IPS DF 19.7 (cell line): ENCODE measurements at places on chromosomes 3 and 15.

DNA sequence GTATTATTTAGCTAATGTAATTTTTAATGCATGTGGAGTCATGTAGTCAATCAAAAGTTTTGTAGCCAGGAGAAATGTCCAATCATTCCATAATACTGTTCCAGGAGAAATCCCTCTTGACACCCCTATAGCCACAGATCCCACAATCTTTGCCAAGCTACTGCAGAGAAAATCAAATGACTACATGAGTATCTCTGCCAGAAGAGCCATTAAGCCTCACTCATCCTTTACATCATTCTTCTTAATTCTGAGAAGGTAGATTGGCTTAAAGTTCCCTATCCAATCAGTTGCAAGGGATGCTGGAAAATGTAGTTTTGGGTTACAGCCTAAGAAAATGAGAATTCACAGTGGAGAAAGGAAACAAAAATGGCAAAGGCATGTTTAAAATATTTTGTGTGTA is 502.1 kb downstream of the ZBBX start:
- no peak for DNase-seq

GRCh38 chr15:42102646-42103235 is 8.4 kb upstream of the PLA2G4D start:
- DNase-seq, result no peak

- no peak for DNase-seq
Observed at GRCh38 chr3:97430601-97431000, 334.0 kb upstream of the ARL6 start.

GRCh38 chr15:91946581-91947292 is 93.2 kb downstream of the SLCO3A1 start:
- DNase-seq, result no peak

GRCh38 chr3:71070497-71071463 is 512.7 kb downstream of the FOXP1 start:
- no peak for DNase-seq

DNA sequence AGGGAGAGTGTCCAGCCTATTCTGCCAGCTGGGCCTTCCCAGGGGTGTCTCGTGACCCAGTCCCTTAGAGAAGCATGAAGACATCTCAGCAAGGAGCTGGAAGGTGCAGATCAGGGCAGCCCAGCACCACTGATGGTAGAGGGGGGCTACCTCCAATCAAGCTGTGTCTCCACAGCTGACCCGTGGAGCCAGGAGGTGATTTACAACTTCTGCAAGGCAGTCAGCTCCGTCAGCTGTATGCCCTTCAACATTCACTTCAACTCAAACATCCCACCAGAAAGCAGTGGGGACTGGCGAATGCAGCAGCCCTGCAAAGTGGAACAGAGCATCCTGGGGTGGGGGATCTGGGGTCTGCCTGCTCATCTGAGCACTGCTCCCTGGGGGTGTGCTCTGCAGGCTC is 32.6 kb upstream of the FRG2C start:
- DNase-seq, result no peak

DNA sequence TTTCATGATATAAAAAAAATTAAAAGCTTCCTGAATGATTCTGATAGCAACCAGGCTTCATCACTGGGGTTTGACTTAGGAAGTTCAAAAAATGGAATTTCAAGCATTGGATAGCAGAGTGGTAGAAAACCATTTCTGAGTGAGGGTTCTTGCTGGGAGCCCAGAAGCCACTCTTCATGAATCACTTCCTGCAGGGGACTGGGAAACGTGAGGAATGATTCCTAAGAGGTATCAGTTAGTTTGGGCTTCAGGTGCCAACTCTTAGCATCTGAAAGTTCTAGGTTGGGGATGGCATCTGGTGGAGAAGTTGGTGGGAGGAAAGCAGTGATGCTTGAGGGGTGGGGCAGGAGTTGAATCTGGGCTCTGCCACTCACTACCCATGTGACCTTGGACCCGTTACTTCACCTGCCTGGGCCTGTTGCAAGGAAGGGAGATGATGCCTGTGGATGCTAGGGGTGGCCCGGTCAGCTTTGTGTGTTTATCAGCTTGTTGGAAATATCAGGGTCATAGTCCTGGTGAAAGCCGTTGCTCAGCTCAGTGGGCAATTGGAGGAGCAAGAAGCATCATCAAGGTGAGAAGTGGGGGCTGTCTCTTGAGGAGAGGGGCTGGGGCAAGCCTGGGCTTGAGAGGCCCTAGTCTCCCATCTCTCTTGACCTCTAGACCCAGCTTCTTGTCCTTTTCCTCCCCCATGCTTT is 37.0 kb upstream of the TNFAIP8L3 start:
- DNase-seq, result no peak

GRCh38 chr3:43390255-43390588 is 103.9 kb downstream of the SNRK start:
- no peak for DNase-seq

DNA sequence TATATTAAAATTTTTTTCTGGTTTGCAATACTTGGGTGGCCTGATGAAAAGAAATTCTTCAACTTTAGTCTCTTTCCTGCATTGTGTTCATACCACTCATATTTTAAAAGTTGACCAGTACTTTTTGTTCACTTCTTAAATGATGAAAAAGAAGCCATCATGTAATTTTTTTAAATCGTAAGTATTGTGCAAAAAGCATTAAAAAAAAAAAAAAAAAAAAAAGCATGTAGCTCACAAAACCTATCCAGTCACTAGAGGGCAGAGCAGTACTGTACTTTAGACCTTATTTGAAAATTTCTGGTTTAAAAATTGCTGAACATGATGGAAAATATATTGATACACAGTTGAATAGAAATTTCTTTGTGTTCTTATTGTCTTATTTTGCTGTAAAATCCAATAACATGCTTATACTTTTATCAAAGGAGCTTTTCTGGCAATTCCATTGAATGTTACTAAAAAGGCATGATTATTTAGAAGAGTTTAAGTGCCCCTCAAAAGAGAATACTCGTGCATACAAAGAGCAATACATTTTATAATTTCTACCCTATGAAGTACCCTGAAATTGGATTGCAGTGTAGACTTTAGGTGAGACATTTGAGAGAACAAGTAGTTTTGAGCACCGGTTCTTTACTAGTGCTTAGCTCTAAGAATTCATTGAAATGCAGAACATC is 137.7 kb downstream of the BBX start:
- no peak for DNase-seq

- DNase-seq, result no peak
Observed at GRCh38 chr15:78927077-78927790, 17.6 kb downstream of the CTSH start.

DNA sequence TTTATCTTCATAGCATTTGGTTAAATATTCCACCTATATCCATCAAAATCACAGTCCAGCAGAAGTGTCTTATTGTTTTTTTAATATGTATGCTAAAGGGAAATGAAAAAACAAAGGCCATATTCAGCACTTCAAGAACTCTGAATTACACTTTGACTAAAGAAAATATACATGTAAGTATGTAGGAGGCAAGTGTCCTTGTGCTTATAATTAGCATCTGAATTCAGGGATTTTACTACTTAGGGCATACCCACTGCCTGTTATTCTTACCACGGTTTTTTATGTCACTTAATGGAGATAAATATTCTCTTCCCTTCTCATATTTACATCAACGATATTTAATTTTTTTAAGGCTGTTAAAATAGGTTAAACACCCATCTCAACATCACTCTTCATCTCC is 117.3 kb downstream of the TBC1D5 start:
- DNase-seq, result no peak

GRCh38 chr3:127072971-127073783 is 90.3 kb downstream of the PLXNA1 start:
- DNase-seq, result no peak

DNA sequence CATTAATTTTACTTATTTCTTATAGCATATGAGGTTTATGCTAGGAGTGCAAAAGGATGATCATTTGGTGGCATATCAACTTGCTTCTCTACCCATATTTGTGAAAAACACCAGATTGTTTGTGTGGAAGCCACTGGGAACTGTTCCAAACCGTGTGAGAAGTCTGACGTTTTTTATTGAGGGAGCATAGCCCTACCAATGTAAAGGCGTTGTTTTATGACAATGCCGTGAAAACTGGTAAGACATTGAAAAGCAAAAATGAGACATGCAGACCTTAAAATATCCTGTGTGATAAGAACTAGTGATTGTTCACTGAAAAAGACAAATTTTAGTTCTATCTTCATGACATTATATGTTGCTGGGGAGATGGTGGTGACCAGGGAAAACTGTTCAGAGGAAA is 87.8 kb downstream of the CHL1 start:
- no peak for DNase-seq

DNA sequence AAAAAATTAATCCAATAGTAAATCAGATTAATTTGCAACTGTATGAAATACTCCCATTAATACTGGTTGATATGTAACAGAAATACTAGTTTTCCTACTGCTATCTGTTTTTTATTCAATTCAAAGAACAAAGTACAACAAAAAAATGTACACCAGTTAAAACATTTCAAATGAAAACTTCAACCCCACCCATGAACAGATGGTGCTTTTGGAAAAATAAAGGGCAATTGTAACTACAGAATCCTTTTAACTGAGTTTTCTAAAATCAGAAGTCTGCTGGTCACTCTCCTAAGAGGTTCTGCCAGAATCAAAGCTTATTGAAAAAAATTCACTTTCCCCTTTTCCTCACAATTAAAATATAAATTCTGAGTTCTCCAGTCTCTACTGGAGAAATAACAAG is 34.3 kb downstream of the DENND6A start:
- no peak for DNase-seq

DNA sequence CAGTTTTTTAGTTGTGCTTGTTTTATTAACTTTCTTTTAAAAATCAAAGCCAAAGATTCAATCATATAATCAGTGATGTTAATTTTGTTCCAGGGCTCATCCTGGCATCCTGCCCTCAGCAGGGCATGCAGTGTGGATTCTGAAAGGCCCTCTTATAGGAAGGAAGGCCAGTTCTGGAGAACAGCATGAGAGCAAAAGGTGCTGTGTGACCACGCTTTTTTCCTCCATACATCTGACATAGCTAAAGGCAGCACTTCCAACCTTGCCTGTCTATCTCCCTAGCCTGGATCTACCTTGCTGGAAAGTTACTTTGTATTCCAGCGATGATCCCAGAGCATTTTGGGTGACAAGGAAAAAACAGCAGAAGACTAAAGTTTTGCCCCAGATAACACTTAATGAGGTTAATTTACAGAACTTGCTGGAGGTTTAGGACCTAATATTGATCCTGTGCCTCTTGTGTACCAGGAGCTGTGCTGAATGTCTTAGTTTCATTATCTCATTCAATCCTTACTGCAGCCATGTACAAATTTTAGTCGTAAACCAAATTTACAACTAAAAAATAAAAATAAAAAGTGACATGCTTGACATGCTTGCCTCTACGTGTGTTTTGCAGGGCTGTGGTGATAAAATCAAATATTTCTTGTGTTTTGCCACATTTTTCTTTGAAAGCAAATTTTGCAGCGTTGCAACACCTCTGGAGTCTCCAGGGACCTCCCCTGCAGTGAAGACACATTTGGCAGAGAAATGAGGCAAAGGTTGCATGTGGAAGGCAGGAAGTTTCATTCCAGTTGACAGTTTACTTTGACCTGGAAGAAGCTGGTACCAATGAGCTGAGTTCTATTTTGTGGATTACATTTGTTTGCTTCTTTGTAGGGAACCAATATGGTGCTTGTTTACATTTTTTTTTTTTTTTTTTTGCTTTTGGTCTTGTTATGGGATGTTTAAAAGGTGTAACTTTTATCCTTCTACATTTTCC is 13.2 kb downstream of the IL1RAP start:
- DNase-seq, result no peak

DNA sequence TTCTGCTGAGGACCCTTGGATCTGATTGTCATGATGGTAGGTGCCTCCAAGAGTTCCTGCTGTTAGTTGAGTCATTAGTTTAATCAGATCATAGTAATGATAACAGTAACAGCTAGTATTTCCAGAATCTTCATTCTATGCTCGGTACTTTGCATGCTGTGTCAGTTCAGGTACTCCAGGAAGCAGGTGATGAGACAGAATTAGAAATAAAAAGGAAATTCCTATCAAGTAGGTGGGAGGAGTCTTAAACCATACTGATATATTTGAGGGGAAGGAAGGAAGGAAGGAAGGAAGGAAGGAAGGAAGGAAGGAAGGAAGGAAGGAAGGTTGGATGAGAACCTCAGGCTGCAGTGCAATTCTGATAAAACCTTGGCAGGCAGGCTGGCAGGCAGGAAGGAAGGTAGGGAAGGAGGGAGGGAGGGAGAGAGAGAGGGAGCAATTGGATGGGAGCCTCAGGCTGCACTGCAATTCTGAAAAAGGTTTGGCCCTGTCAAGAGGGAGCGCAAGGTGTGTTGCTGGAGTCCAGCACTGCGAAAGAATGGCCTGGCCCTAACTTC is 148.8 kb upstream of the NUDT16 start:
- no peak for DNase-seq

GRCh38 chr3:9008550-9009255 is 45.4 kb upstream of the RAD18 start:
- DNase-seq, result no peak

- DNase-seq, result no peak
Observed at GRCh38 chr3:170256597-170256996, 34.4 kb downstream of the PRKCI start.

DNA sequence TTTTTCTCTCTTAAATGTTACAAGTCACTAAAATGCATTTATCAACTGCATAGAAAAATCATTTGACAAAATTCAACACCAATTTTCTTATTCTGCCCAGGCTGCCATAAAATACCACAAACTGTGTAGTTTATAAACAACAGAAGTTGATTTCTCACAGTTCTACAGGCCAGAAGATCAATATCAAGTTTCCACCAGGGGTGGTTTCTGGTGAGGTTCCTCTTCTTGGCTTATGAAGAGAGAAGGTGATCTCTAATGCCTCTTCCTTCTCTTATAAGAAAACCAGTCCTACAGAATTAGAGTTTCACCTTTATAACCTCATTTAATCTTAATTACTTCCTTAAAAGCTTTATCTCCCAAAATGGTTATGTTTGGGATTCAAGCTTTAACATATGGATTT is 10.9 kb upstream of the CD200R1L start:
- DNase-seq, result no peak

- DNase-seq, result no peak
Observed at GRCh38 chr3:23002836-23003732, 200.0 kb upstream of the UBE2E2 start.

GRCh38 chr15:70071799-70072198 is 25.9 kb downstream of the TLE3 start:
- DNase-seq, result no peak

- DNase-seq, result no peak
Observed at GRCh38 chr3:46845397-46845859, 17.8 kb downstream of the MYL3 start.

DNA sequence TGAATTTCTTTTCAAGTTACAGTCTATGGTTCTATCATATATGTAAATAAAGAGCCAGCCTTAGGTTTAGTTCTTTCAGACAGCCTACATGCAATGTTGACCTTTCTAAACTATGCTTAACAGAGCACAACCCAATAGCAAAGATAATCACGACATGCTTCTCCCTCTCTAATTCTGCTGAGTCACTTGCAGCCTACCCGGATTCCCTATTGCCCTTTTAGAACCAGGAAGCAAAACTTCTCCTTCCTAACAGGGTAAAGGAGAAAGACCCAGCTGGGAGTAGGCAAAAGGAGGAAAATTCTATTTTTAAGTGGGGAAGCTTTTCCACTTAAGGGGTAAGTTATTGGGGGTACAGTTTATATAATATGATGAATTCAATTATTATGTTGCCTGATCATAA is 79.3 kb downstream of the SLC7A14 start:
- no peak for DNase-seq

- no peak for DNase-seq
Observed at GRCh38 chr3:37652851-37653250, 208.8 kb upstream of the CTDSPL start.
